Renal cortex interstitium (tissue), 15 donors: ENCODE measurements at places on chromosomes 3 and 15.

GRCh38 chr3:143831208-143831607 is 17.1 kb downstream of the SLC9A9 start:
- no peak for DNase-seq

DNA sequence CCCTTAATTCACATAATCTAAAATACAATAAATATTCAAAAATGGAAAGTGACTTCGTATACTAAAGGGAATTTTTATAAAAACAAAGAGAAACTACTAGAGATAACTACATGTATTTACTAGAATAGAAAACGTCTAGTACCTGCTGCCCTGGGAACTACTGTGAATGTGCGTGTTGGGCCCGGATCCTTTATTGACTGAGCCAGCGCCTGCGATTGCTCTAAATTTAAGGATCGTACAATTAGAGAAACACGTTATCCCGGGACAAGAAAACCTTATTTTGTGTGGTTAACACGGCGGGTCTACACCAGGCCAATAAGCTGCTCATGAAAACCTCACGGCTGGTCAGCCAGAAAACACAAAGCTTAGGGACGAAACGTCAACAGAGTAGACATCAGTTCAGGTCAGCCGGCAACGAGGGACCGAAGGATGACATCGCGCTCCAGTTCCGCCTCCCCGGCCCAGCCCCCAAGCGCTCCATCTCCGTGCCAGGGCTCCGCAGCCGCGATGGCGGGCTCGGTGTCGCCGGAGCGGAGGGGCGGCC is 555 bp downstream of the TM2D3 start:
- no peak for DNase-seq

DNA sequence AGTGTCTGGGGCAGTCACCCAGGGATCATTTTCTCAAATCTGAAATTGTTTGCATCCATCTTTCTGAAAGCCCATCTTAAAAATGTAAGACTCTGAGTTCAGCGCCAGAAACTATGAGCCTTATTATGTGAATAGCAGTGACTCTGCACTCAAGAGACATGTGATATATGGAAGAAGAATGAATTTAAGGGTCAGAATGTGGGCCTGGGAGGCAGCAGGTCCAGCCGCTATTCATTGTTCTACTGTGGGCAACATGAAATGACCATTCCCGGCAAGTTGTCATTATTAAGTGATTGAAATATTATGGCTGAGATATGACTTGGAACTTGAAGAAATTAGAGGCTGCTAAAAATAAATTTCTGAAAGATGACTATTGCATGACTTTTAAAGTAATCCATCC is 228.6 kb upstream of the ARRDC4 start:
- no peak for DNase-seq

DNA sequence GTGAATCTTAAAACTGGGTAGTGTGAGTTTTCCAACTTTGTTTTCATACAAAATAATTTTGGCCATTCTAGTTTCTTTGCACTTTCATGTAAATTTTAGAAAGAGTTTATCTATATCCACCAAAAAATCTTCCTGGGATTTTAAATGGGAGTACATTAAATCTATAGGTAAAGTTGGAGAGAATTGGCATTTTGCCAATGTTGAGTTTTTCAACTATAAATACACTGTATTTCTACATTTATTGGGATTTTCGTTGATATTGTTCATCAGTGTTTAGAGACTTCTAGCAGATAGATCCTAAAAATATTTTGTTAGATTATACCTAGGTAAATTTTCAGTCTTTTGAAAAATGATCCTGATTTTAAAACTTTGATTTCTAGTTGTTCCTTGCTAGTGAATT is 83.1 kb upstream of the CCDC54 start:
- no peak for DNase-seq

DNA sequence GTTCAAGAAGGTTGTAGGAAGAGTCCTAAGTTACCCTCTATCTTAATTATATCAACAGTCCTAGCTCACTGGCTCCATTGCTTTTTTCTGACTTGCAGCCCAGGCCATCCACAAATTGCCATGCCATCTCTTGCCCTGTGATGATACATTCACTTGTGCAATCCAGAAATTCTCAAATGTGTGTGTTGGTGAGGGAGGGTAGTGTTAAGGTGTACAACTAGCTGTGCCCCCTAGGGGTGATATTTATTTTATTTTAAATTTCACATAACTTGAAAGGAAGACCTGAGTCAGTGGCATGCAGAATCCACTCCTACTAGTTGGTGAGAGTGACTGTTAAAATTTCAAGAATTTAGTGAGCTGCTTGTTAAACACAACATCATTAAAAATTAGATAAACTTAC is 156.1 kb upstream of the ANKRD28 start:
- no peak for DNase-seq

- DNase-seq: no peak
Measured at GRCh38 chr3:74630602-74631001, 16.1 kb upstream of the CNTN3 start.

GRCh38 chr3:108461661-108462111 is 48.7 kb downstream of the MYH15 start:
- DNase-seq: no peak
